ENCODE measurements at places on chromosomes 3 and 15. TPM values are rescaled to one million over a fixed set of nuclear protein-coding genes. Genes with fewer than 3 reads are reported as not detected.
A peak's percentile ranks its signal among the peaks of the same experiment; 100 is the strongest.

CHAC1 gene
- polyA plus RNA-seq: 1.1 TPM

C3orf20 gene
- polyA plus RNA-seq: 0.01 TPM

PIGZ gene
- polyA plus RNA-seq: 78.4 TPM

CYP1A1 gene
- not detected for polyA plus RNA-seq

ERC2 gene
- not detected for polyA plus RNA-seq

DNA sequence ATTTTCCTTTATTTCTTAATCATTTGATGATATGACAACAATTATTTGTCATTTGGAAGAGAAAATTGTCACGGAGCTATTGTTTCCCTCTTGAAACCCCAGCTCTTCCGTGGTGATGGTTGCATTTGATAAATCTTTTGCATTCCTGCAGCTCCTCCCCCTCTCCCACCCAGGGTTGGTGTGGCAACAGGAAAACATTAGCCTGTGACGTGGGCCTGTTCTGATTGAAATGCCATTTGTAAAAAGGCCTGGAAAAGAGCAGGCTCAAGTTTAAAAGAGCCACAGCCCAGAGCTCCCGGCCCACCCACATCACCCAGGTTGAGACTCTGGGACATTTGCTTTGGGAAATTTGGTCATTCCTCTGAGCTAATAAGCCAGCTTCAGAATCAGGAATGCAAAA is 282.5 kb downstream of the RPLP1 start:
- H3K27ac ChIP-seq: no peak overlapping the region
- no peaks in the 10 kb centered on the region for H3K36me3 ChIP-seq
- no peak for DNase-seq
- peaks cover 5% of the 10 kb centered on the region for H3K4me1 ChIP-seq
- no peak overlapping the region for H3K4me3 ChIP-seq

GRCh38 chr15:99472416-99473145 is 93.2 kb upstream of the MEF2A start:
- H3K27me3 ChIP-seq: no peaks in the 10 kb centered on the region
- H3K27ac ChIP-seq: no peak overlapping the region
- no peak overlapping the region for H3K4me3 ChIP-seq
- DNase-seq: no peak
- H3K4me1 ChIP-seq: peaks cover 7% of the 10 kb centered on the region
- H3K36me3 ChIP-seq: no peaks in the 10 kb centered on the region

GRCh38 chr15:62935300-62936081 is 107.1 kb upstream of the TPM1 start:
- H3K4me1 ChIP-seq: no peaks in the 10 kb centered on the region
- DNase-seq: no peak
- H3K4me3 ChIP-seq: no peak overlapping the region
- no peak overlapping the region for H3K27ac ChIP-seq
- H3K36me3 ChIP-seq: no peaks in the 10 kb centered on the region

DNA sequence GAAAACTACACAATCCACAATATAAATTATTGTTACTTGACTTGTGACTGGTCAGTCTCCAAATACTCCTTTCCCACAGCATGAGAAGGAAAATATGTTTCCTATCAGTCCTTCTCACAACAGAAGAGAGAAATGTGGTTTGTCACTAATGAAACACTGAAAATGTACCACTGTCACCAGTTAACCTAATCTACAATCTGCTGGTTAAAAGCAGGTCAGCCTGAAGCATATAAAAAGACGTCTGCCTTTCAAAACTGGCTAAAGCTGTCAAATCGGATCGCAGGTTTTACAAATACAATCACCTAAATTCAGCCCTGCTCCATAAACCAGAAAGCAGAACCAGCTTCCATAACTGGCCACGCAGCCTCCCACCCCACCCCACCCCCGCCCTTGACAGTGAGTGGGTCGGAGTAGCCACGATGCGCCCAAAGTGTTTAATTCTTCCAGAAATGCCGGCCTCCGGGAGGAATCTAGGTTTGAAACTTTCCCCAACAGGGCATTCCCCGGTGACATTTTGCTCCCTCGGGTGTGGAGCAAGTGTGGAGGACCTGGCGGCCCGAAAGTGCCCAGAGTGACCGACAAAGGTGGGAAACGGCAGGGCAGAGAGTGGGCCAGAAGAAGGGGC is 682 bp downstream of the ETFA start:
- no peaks in the 10 kb centered on the region for H3K4me1 ChIP-seq
- H3K27ac ChIP-seq: peak overlapping the region; percentile 80
- peak overlapping the region; percentile 78 for H3K4me3 ChIP-seq
- peaks cover 2% of the 10 kb centered on the region for H3K27me3 ChIP-seq
- DNase-seq: no peak
- peaks cover 3% of the 10 kb centered on the region for H3K36me3 ChIP-seq

DNA sequence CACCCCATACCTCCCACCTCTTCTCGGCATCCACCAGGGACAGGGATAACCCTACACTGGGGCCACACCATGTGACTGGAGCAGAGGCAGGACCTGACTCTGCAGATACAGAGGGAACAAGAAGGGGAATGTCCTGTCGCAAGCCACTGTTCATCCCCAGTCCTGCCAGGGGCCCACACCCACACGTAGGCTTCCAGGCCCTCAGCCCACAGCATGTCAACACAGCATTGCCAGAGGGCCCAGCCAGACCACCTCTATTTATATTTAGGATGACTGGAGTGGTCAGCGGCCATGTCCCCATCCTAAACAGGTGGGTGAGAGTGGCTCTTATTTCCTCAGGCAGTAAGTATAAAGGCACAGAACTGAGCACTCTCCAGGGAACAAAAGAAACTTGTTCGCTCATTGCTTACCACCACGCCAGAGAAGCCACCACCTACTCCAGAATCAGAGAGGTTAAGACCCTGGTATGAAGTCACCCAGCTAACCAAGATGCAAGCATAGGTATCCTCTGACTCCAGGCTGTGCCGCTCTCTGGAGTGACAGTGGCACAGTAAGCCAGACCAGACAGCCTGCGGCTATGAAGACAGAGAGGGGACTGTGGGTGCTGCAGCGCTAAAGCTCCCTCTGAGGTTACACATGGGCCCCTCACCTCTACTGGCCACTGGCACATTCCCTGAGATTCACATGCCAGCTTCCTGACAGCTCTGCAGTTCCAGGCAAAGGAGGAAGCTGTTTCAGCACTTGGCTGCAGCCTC is 67.9 kb downstream of the LRIG1 start:
- no peak for DNase-seq
- H3K36me3 ChIP-seq: no peaks in the 10 kb centered on the region
- H3K4me1 ChIP-seq: peaks cover 6% of the 10 kb centered on the region
- H3K27ac ChIP-seq: no peak overlapping the region
- H3K4me3 ChIP-seq: no peak overlapping the region

All from small intestine (tissue), 16 donors.